Neural progenitor cell (in vitro differentiated cells): ENCODE measurements at places on chromosomes 13 and 19.

GRCh38 chr13:98576200-98576945, 534 bp downstream of the STK24 start:
- peak; percentile 62 for DNase-seq

DNA sequence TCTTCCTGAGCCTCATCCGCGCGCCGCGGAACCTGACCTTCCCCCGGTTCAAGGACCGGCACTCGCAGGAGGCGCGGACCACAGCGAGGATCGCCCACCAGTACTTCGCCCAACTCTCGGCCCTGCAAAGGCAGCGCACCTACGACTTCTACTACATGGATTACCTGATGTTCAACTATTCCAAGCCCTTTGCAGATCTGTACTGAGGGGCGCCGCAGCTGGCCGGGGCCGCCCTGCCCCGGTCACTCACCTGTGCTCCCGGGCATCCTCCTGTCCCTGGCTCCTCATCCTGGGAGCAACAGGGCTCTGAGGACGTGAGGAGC, 23.9 kb upstream of the KCTD15 start:
- no peak for DNase-seq

- DNase-seq = no peak
Measured at GRCh38 chr13:28106976-28107375, 6.6 kb upstream of the FLT3 start.

DNA sequence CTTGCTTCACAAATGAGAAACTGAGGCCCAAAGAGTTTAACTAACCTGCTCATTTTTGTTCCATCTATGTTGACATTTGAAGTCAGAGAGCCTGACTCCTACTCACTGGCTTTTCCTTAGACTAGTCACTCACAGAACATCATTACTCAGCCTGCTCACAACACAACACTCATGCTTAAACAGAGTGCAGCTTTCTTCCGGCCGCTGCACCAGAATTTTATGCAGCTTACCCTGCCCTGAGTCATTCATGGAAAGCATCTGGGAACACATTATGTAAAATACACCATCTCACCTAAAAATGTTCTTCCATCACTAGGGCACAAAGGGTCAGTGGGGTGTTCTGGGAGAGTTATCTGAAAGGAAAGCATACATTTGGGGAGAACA, 303.4 kb downstream of the SPRY2 start:
- DNase-seq = no peak

- no peak for DNase-seq
Measured at GRCh38 chr13:109547942-109548341, 238.4 kb downstream of the IRS2 start.

- DNase-seq = no peak
Measured at GRCh38 chr13:110332750-110333149, 25.7 kb downstream of the COL4A2 start.

DNA sequence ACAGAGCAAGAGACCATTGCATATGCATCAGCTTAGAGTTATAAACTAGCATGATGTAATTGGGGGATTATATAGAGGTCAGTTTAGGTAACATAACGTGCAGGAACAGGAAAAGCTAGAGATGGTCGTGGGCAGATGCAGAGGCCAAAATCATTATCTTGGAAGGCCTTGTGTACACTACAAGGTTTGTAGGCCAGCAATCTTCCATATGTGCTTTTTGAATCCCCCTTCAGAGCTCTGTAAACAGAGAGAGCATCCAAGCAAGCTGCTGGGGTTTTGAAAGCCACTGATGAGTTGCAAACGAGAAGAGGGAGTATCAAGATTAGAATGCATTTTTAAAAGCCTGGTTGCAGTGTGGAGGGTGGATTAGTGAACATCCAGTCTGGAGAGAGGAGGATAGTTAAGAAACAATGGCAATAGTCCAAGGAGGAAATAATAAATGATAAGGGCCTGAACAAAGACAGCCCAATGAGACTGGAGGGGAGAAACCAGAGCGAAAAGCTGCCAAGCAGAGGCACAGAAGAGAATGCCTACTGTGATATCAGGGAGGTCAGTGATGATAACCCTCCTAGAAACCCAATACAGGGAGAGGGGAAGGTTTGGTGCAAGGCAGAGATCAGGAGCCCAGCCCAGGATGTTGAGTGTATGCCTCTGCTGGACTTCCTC, 109.6 kb downstream of the ZAR1L start:
- DNase-seq = no peak

GRCh38 chr13:91805605-91806004, 407.2 kb downstream of the GPC5 start:
- DNase-seq = no peak

DNA sequence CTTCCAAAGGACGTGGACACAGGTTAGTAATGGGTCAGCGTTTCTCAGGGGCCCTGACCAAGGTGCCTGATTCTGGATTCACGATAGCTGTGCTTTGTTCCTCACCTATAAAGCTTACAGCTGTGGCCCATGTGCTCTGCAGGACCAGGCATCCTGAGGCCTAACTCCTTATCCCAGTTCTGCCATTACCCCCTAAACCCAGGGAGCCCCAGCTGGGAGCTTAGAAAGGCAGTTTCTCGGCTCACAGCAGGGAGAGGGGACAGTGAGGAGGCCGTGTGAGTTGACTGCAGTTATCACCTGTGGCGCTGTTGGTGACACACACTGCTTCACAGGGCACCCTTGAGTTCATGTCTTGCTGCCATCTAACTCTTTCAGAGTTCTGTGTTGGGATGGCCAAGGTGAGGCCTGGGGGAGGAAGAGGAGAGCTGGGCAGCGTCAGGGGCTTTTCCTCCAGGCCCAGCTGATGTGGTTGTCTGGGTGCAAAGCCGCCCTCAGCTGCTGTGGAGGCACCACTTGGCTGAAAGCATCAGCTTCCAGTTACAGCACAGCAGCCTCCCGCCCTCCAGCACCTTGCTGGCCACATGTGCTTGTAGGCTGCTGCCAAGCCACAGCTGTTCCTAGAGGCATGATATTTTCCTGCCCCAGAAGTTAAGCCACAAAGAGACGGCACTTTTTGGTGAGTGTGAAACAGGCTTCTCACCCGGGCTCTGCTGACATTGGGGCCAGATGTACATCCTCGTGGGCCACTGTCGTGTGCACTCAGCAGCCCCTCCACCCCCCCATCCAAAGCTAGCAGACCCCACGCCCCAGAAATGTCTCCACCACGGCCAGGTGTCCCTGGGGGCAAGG, 99.6 kb upstream of the MCF2L start:
- no peak for DNase-seq

DNA sequence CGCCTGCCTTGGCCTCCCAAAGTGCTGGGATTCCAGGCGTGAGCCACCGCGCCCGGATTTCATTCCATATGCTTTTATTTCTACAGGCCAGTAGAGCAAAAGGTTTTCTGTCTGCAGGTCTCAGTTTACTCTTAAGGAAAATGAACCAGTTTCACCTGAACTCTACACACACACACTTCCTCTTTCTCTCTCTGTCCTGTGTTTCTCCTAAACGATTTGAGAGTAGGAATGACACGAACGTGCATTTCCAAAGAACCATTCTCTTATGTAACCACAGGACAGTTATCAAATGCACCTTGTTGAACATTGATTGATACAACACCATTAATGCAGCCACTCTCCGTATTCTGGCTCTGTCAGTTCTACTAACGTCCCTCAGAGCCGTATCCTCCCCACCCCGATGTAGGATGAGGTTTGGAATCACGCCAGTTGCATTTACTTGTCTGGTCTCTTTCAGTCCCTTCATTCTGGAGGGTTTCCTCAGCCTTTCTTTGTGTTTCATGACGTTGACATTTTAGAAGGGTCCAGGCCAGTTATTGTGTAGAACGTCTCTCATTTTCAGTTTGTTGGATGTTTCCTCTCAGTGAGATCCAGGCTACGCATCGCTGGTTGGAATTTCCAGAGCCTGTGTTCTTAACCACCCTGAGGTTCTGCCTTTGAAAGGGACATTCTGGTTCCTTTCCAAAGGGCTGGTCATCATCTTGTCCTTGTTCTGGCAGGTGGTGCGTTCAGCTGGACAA, 36.0 kb downstream of the BICRA start:
- DNase-seq = no peak

DNA sequence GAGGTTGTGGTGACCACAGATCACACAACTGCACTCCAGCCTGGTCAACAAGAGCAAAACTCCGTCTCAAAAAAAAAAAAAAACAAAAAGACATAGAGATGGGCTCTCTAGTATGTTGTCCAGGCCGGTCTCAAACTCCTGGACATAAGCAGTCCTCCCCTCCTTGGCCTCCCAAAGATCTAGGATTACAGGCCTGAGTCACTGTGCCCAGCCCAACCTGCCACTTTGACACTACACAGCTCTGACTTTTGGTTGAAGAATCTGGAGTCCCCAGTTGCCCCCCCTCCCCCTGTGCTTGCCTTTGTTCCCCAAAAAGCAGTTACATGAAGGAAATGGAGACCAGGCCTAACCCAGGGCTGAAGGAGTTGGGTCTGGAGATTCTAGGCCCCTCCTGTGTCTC, 12.9 kb downstream of the CARM1 start:
- no peak for DNase-seq

DNA sequence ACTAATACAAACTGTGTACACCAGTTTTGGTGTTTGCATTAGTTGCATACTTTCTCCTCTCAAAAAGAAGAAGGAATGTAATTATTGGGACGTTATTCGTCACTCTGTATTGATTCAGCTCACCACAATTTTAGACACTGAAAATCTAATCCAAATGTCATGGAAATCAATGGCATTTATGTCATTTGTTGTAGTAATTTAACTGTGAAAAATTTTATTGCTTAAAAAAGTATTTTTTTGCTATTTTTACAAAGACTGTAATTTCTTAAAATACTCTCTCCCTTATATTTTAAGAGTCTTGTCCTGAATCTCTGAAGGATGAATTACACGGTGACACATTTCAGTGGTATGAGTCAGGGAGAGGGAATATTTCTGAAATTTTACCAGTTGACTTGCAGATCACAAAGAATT, 2117.6 kb downstream of the PCDH9 start:
- DNase-seq = no peak

DNA sequence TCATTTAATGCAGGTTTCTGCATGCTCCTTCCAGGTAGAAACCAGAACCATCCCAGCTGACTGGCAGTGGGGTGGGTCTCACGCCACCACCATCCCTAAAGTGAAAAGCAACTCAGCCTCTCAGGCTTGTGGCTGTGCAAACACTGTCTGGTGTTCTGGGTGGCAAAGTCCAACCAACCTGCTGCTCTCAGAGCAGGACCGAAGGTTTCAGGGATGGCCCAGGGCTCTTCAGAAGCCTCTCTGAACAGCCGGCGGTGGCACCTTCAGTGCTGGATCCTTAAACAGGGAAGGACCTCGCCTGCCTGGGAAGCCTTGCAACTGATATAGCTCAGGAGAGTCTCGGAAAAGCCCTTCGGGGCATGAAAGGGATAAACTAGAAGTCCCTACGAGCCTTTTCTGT, 100.8 kb downstream of the COL4A1 start:
- peak; percentile 32 for DNase-seq

GRCh38 chr13:23928985-23929384, 31.7 kb upstream of the C1QTNF9B start:
- DNase-seq = no peak
